ENCODE measurements at places on chromosomes 2 and 18. TPM values are rescaled to one million over a fixed set of nuclear protein-coding genes. Genes with fewer than 3 reads are reported as not detected.
A peak's percentile ranks its signal among the peaks of the same experiment; 100 is the strongest.

Gene INHBB
- 21.9 TPM for total RNA-seq

Gene RIT2
- total RNA-seq, result not detected

Gene CYP27C1
- total RNA-seq, result 0.59 TPM

Gene TIGD1
- 4.4 TPM for total RNA-seq

Gene C2orf92
- 18.4 TPM for total RNA-seq

GRCh38 chr2:36396878-36397539 lies 41.4 kb downstream of the CRIM1 start:
- H3K4me1 ChIP-seq, result no peaks in the 10 kb centered on the region
- DNase-seq, result no peak
- no peaks in the 10 kb centered on the region for H3K36me3 ChIP-seq
- H3K27ac ChIP-seq, result no peak overlapping the region
- no peaks in the 10 kb centered on the region for H3K27me3 ChIP-seq

Gene ZNF396
- total RNA-seq, result 3.3 TPM

- no peaks in the 10 kb centered on the region for H3K4me1 ChIP-seq
- peak overlapping the region; percentile 29 for H3K27ac ChIP-seq
- H3K4me3 ChIP-seq, result peak overlapping the region; percentile 20
- DNase-seq, result no peak
Observed at GRCh38 chr18:10032331-10033015, 118.7 kb downstream of the VAPA start.

DNA sequence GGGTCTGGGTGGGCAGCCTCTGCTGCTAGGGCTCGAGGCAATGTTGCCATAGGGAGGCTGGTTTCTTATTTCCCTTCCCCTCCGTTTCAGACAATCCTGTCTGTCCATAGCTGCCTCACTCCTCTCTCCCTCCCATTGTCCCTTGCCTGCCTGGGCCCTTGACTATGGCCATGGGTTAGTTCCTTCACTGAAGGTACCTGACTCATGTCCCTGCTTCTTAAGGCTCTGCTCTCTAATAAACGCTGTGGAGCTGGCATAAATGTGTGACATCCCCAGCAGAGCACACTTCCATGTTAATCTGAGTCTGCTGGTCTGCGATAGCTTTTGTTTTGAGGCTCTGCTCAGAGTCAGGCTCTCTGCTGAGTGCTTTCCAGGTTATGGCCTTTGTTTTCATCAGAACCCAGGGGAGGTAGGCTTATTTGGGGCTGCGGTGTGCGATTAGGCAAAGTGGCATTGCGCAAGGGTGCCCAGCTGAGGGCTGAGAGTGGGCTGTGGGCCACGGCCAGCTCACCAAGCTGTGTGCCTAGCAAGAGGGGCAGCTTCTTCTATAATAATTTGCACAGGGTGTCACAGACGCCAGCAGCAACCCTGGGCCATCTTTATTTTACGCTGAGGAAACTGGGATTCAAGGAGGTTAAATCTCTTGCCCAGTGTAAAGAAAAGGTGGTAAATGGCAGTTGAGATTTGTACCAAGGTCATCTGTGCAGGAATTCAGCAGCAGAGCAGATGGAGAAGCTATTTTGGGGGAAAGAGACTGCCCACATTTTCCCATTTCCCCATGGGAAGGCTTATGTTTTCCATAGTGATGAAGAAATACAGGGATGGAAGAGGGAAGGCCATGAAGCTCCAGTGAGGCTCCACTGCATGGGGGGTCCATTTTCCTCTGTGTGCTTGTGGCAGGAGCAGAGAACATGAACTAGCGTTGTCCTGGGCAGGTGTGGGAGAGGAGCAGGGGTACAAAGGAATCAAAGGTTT lies 25.6 kb downstream of the MRPL33 start:
- H3K4me1 ChIP-seq, result peaks cover 53% of the 10 kb centered on the region
- H3K36me3 ChIP-seq, result no peaks in the 10 kb centered on the region
- peak overlapping the region; percentile 87 for H3K27ac ChIP-seq
- no peak for DNase-seq
- no peaks in the 10 kb centered on the region for H3K27me3 ChIP-seq
- H3K4me3 ChIP-seq, result no peak overlapping the region

Gene TTC31
- 36.5 TPM for total RNA-seq

Gene PARD6G
- total RNA-seq, result 10.7 TPM

Gene SKOR2
- total RNA-seq, result not detected

Gene SLC19A3
- 29.5 TPM for total RNA-seq

DNA sequence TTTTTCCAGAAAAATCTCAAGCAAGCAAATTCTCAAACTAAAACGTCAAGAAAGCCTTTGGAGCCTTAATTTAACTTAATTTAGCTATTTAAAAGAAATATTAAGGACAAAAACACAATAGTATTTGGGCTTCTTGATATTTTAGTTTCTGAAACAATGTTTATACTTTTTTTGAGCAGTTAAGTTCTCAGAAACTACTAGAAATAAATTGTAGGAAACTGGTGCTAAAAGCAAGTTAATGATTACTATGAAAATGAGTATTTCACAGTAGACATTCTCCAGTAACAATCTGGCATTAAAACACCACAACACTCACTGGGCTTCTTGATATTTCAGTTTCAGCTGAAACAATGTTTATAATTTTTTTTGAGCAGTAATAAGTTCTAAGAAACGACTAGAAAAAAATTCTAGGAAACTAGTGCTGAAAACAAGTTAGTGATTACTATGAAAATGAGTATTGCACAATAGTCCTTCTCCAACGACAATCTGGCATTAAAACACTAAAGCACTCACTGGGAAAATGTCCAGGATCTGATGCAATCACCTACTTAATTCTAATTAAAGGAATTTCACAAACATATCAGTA lies 45.1 kb downstream of the TRAK2 start:
- peak; percentile 88 for DNase-seq
- H3K27ac ChIP-seq, result peak overlapping the region; percentile 21
- no peaks in the 10 kb centered on the region for H3K36me3 ChIP-seq
- H3K4me3 ChIP-seq, result no peak overlapping the region
- peaks cover 5% of the 10 kb centered on the region for H3K4me1 ChIP-seq

- peaks cover 4% of the 10 kb centered on the region for H3K36me3 ChIP-seq
- H3K4me3 ChIP-seq, result no peak overlapping the region
- H3K27ac ChIP-seq, result no peak overlapping the region
- H3K27me3 ChIP-seq, result no peaks in the 10 kb centered on the region
- H3K4me1 ChIP-seq, result no peaks in the 10 kb centered on the region
Observed at GRCh38 chr2:222613715-222614331, 42.1 kb downstream of the FARSB start.

DNA sequence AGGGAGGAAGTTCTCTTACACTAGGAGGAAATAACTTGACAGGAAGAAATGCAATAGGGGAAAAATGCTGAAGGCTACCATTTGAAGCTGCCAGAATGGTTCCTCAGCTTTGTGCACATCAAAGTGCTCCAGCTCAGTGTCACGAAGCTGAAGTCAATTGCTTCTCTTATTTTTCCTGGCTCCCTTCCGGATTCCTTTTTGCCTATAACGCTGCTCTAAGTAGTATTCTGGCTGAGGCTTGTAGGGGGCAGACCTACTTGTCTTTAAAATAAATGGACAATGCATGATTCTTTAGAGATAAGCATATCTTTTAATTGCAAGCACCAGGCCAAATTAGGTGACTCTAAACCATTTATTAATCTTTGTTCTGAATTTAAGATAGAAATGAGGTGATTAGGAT lies 60.3 kb upstream of the SCN1A start:
- no peak overlapping the region for H3K4me3 ChIP-seq
- no peaks in the 10 kb centered on the region for H3K27me3 ChIP-seq
- no peak for DNase-seq
- no peak overlapping the region for H3K27ac ChIP-seq

- H3K4me3 ChIP-seq, result no peak overlapping the region
- H3K27me3 ChIP-seq, result no peaks in the 10 kb centered on the region
- no peak for DNase-seq
- H3K4me1 ChIP-seq, result no peaks in the 10 kb centered on the region
- H3K27ac ChIP-seq, result no peak overlapping the region
Observed at GRCh38 chr2:241941691-241942301, 72.3 kb downstream of the RTP5 start.

DNA sequence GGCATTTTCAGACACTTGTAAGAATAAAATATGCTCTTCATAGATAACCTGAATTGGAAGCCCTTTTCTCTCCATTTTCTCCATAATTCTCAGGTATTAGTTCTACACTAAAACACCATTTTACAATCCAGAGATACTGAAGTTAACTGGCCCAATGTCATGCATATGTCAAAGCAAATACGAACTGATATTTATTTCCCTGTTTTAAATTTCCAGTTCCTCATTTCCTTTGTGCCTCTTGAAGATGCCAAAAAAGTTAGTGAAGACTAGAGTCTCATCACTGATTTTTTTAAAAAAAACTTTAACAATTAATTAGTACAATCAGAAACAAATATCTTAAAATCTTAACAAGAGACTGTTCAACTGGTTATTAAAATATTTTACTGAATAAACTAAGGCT lies 52.8 kb upstream of the ITGB6 start:
- H3K4me1 ChIP-seq, result no peaks in the 10 kb centered on the region
- no peaks in the 10 kb centered on the region for H3K27me3 ChIP-seq
- no peak for DNase-seq
- H3K36me3 ChIP-seq, result no peaks in the 10 kb centered on the region
- no peak overlapping the region for H3K4me3 ChIP-seq

Data from tibial nerve (tissue), 4 donors.